ENCODE measurements at places on chromosomes 13 and 19.
A peak's percentile ranks its signal among the peaks of the same experiment; 100 is the strongest.

- DNase-seq = no peak
Observed at GRCh38 chr13:97548138-97548537, 114.2 kb downstream of the RAP2A start.

- no peak for DNase-seq
Observed at GRCh38 chr19:35577918-35578317, 8.1 kb upstream of the PMIS2 start.

GRCh38 chr19:1170938-1171754 lies 2.9 kb downstream of the SBNO2 start:
- DNase-seq = no peak

- DNase-seq = peak; percentile 26
Observed at GRCh38 chr19:49555600-49556411, 24.6 kb downstream of the NOSIP start.

GRCh38 chr13:29581666-29582065 lies 13.8 kb downstream of the SLC7A1 start:
- no peak for DNase-seq

DNA sequence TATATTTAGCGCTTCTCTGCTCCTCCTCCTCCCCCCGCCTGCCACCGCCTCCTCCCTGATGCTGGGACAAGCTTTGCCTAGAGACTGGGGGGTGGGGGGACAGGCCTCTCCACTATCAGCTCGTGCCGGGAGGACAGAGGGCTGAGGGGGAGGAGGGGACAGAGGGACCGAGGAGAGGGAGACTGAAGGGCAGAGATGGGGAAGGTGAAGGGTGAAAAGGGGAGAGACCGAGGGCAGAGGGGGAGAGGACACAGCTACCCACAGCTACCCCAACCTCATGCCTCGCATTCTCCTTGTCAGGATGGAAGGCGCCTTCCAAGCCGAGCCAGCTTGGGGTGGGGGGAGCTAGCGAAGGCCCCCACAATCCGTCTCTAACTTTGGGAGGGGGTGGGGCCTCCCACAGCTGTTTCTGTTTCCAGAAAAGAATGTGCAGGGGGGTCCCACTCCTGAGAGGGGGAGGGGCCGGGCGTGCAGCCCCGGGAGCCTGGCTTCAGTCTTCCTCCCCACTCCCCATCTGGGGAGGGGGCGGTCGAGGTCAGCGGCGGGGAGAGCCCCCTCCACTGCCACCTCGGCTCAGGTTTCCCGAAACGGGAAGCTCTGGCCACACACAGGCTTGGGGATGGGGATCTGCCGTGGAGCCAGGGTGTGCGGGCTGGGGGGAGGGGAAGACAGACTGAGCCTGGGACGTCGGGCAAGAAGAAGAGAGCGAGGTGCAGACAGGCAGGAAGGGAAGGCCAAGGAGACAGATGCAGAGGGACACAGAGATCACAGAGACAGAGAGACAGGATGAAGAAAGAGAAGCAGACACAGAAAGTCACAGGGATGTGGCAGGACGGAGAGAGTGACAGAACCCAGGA lies 1.6 kb downstream of the DACT3 start:
- peak; percentile 13 for DNase-seq

DNA sequence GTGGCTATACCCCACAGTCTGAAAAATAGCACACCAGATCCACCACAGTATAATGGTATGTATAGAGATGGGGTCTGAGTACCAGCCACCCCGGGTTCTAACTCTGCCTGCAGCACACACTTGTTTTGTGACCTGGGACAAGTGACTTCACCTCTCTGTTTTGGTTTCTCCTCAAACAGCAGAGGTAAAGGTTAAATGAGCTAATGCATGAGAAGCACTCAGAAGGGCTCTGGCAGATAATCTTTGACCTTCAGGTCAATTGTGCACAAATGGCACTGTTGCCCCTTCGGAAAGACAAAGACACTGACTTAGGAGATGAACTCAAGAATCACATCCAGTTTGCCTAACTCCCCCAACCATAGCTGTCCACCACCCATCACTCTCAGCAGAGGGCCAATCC lies 7.7 kb downstream of the ZC3H4 start:
- DNase-seq = no peak

DNA sequence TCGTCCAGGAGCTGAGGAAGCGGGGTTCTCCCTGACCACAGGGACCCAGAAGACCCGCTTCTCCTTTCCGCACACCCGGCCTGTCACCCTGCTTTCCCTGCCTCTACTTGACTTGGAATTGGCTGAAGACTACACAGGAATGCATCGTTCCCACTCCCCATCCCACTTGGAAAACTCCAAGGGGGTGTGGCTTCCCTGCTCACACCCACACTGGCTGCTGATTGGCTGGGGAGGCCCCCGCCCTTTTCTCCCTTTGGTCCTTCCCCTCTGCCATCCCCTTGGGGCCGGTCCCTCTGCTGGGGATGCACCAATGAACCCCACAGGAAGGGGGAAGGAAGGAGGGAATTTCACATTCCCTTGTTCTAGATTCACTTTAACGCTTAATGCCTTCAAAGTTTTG lies 18.9 kb downstream of the VASP start:
- DNase-seq = no peak

DNA sequence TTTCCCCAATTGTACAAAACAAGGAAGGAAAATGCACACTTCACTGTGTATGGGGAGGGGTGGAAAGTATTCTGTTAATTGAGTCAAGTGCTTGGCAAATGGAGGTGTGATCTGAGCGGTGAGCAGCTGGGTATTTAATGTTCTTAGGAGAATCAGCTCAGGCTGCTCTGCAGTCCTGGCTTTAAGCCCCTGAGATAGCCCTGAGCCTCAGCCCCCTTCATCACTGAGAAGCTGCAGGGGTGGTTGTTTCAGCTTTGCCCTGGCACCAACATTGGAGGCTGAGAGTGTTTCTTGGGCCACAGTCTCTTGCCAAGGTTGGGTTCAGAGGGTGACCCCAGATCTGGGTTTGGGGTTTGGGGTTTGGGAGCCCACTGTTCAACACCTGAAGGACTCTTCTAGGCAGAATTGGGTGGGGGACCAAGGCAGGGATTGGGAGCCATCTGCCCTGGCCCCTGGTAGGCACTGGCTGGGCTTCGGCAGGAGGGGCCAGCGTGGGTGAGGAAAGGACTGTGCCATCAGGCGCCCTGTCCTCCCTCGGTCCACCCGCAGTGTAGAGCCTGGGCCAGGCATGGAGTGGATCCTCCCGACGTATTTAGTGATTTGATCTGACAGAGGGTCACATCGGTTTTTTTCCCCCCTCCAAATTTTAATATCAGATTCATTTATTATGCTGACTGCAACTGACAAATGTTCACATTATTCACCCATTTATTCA lies 66.7 kb upstream of the ZNF536 start:
- DNase-seq = no peak

DNA sequence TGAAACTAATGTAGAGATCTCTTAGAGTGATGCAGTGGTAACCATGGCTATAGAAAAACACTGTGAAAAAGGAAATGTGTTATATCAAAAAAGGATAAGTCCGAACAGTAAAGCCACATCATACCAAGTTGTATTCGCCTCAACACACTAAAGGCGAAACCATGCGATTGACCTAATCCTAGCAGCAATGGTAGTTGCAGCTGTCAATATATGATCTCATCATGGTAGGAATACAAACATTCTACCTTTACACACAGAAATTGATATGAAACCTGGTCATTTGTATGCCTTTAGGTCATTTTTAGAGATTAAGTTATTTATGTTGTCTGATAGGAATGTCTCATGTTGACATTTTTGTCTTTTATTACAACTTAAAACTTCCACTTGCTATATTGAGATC lies 271.9 kb downstream of the SLITRK6 start:
- no peak for DNase-seq

DNA sequence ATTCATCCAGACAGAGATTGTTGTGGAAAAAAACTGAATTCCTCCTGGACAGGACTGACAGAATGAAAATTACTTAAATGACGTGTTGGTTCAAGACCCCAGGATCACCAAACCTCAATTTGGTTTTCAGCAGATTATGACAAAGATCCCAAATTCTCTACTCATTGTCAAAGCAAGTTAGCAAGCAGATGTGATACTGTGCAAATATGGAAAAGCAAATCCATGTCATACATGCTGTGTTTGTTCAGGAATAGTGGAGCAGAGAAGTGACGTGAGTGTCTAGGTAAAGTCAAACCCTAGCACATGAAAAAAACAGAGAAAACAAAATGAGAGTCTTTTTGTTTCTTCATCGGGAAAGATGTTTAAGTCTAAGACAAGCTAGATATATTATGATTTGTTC lies 169.2 kb upstream of the NBEA start:
- no peak for DNase-seq

GRCh38 chr13:98575009-98575903 lies 1.7 kb downstream of the STK24 start:
- DNase-seq = no peak

DNA sequence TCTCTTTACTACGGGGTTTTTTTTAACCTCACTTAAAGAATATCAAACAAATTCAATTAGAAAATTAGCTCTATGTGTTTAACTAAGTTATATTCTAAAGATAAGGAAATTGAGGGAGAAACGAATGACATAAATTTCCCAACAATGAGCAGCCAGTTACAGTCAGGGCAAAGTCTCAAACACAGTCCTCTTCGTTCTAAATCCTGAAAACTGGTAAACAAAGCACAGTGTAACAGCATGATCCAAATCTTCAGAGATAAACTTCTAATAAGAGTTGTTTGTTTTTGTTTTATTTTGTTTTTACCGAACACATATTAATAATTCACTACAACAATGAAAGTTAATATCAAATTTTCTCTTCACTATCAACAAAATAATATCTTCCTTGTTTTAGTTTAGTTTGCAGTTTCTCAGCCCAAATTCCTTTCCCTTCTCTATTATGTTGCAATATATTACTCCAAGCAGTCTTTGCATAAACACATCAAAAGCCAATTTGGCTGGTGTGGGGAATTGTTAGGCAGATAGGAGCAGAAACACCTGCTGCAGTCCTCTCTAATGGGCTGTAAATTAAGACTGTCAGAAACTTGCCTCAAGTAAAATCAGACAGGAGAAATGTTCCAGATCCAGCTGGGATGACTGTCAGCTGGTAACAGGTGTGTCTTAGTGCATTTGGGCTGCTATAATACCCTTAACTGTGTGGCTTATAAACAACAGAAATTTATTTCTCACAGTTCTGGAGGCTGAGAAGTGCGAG lies 106.5 kb upstream of the SGCG start:
- no peak for DNase-seq

DNA sequence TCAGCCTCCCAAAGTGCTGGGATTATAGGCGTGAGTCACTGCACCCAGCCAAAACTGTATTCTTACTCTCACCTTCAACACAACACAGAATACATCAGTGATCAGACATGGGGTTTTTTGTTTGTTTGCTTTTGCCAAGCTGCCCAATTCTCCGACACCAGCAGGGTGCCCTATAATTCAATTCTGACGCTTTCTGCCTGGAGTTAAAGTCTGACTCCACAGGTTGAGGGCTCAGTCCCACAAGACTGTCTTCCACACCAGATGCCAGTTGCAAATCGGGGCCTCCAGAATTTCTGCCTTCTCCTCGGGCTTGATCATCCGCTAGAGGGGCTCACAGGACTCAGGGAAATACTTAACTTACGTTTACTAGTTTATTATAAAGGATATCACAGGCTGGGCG lies 22.1 kb downstream of the FBN3 start:
- DNase-seq = no peak

- no peak for DNase-seq
Observed at GRCh38 chr13:93625536-93625935, 398.9 kb downstream of the GPC6 start.

DNA sequence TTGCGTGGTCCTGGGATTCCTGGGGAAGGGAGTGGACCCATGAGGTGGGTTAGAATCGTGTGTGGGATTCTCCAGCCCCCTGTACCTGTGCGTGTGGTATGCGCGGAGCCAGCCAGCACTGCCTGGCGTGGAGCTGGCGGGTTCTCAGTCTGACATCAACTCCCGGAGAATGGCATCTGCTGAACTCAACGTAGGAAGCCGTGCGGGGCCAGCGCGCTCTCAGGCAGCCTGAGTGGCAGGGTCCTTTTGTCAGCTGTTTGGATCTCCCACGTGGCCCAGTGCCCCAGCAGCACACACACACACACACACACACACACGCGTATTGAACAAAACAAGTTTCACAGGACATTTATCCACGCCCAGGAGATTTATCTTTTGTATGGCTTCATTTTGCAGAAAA lies 28.1 kb downstream of the ATP4B start:
- no peak for DNase-seq

GRCh38 chr13:29887686-29888085 lies 37.3 kb upstream of the UBL3 start:
- DNase-seq = no peak

DNA sequence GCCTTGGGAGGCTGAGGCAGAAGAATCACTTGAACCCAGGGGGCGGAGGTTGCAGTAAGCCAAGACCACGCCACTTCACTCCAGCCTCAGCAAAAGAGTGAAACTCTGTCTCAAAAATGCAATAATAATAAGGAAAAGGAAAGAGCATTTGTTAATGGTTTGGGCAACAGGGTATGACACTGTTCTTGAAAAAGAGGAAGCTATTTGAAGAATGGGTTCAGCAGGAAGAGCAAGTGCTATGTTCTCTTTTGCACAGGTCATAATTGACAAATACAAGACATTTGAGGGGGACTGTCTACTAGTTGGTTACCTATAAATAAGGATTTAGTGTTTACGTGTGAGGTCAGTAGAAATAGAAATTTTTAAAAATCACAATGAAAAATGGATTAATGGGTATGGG lies 218.3 kb downstream of the DCT start:
- DNase-seq = no peak

DNA sequence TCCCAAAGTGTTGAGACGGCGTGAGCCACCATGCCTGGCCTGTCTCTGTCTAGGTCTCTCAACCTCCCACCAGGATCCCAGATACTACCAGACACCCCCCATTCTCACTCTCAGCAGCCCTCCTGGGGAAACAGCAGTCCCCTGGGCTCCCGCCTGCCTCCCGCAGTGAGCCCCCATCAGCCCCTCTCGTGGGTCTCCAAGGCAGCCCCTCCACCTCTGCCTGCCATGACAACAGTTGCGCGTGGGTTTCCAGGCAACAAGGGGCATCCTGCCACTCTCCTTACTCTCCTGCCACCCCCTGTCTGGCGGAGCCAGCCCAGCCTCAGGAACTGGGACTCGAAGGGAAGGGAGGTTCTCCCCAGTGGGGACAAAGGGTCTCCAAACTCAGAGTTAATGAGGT lies 5.2 kb downstream of the LRRC4B start:
- DNase-seq = no peak

DNA sequence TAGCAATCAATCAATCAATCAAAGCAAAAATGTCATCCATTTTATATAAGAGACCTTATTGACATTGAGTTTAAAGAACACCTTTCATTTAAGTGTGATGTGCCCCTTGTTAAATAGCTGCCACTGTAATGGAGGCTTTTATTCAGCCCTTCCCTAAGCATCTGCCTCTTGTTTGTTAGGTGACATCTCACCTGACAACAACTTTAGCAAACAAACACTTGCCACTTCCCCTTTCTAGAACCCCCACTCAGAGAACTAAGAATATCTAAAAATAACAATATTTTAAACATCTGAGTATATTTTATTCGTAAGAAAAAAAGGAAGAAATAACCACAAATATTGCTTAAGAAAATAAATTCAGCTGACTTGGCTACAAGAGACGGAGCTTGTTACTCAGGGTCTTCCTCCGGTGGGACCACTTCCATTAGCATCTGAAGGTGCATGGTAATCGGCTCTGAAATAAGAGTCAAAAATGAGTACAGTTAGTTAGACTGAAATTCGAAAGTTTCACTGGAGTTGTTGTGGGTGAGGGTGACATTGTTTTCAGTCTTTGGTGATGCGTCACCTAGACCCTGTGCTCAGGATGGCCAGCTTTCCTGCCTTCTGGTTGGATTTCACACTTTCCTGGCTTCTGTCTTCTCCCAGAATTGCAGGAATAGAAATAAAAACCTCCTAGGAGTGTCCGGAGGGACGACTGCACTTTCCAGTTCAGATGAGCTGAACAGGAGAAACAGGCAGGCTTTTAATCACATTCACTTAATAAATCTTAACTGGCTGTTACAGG lies 39.1 kb downstream of the SLC7A9 start:
- DNase-seq = no peak

Data from GM10248 (cell line).